Activated CD4-positive, alpha-beta memory T cell treated with anti-CD3 and anti-CD28 coated beads for 36 hours (primary cell): ENCODE measurements at places on chromosomes 1 and 21. TPM values are rescaled to one million over a fixed set of nuclear protein-coding genes. Genes with fewer than 3 reads are reported as not detected.

- peaks cover 49% of the 10 kb centered on the region for H3K4me1 ChIP-seq
- no peaks in the 10 kb centered on the region for H3K36me3 ChIP-seq
- H3K27ac ChIP-seq = peak overlapping the region; percentile 10
- no peak for DNase-seq
- no peaks in the 10 kb centered on the region for H3K27me3 ChIP-seq
- H3K4me3 ChIP-seq = no peak overlapping the region
These were observed 13.8 kb downstream of the PSEN2 start for GRCh38 chr1:226884116-226884625.

- no peaks in the 10 kb centered on the region for H3K36me3 ChIP-seq
- peak overlapping the region; percentile 78 for H3K4me3 ChIP-seq
- no peaks in the 10 kb centered on the region for H3K27me3 ChIP-seq
- DNase-seq = no peak
- no peak overlapping the region for H3K27ac ChIP-seq
These were observed 56.4 kb downstream of the CHIA start for GRCh38 chr1:111347026-111347425.

GRCh38 chr1:154405747-154406571 lies 816 bp downstream of the IL6R start:
- no peaks in the 10 kb centered on the region for H3K27me3 ChIP-seq
- H3K4me3 ChIP-seq = peak overlapping the region; percentile 92
- DNase-seq = peak; percentile 85
- peaks cover 1% of the 10 kb centered on the region for H3K36me3 ChIP-seq
- H3K27ac ChIP-seq = peak overlapping the region; percentile 93
- peaks cover 85% of the 10 kb centered on the region for H3K4me1 ChIP-seq

KRTAP12-2 gene
- not detected for total RNA-seq
